H1 (cell line): ENCODE measurements at places on chromosomes 1 and 21. TPM values are rescaled to one million over a fixed set of nuclear protein-coding genes. Genes with fewer than 3 reads are reported as not detected.

MYBPHL gene
- 0.30 TPM in 1 of 2 replicates, not detected in the other for total RNA-seq

GSTM1 gene
- 16.5 and 16.7 TPM in 2 replicates for total RNA-seq

AMY1C gene
- total RNA-seq: not detected in 2 replicates

RHOC gene
- 53.6 and 57.6 TPM in 2 replicates for total RNA-seq

G0S2 gene
- 1.0 and 1.7 TPM in 2 replicates for total RNA-seq

SPRR3 gene
- not detected in 2 replicates for total RNA-seq

ATP1A2 gene
- 34.8 and 39.7 TPM in 2 replicates for total RNA-seq

C1orf174 gene
- 28.4 and 28.5 TPM in 2 replicates for total RNA-seq

GUCA2B gene
- total RNA-seq: not detected in 2 replicates

FMOD gene
- 0.27 and 0.32 TPM in 2 replicates for total RNA-seq

RIPK4 gene
- total RNA-seq: 4.5 and 5.6 TPM in 2 replicates

SLC25A34 gene
- total RNA-seq: 0.48 and 0.50 TPM in 2 replicates

IGSF3 gene
- 30.2 and 32.2 TPM in 2 replicates for total RNA-seq

IBA57 gene
- 5.9 and 7.8 TPM in 2 replicates for total RNA-seq

VHLL gene
- not detected in 2 replicates for total RNA-seq

NR5A2 gene
- total RNA-seq: 11.6 and 11.7 TPM in 2 replicates

GALNT2 gene
- total RNA-seq: 75.3 and 83.7 TPM in 2 replicates

RAB25 gene
- total RNA-seq: 34.8 and 38.5 TPM in 2 replicates

ANGPTL3 gene
- not detected in 2 replicates for total RNA-seq

SMCP gene
- total RNA-seq: not detected in 2 replicates

CDA gene
- 3.3 and 4.4 TPM in 2 replicates for total RNA-seq

SLC41A1 gene
- total RNA-seq: 42.3 and 43.2 TPM in 2 replicates

CRABP2 gene
- total RNA-seq: 119 TPM in 2 replicates

APP gene
- total RNA-seq: 544 and 551 TPM in 2 replicates

S100A1 gene
- not detected in 2 replicates for total RNA-seq

SPRR5 gene
- not detected in 2 replicates for total RNA-seq

CCDC30 gene
- total RNA-seq: 0.98 and 1.8 TPM in 2 replicates

EXO1 gene
- 36.4 and 43.0 TPM in 2 replicates for total RNA-seq

LHX8 gene
- 1.2 and 1.5 TPM in 2 replicates for total RNA-seq

HES2 gene
- total RNA-seq: 0.15 and 0.36 TPM in 2 replicates

TNFRSF18 gene
- 0.92 and 1.5 TPM in 2 replicates for total RNA-seq

CYYR1 gene
- total RNA-seq: 37.6 and 37.9 TPM in 2 replicates

CAMK2N1 gene
- 5.6 and 7.4 TPM in 2 replicates for total RNA-seq

C8B gene
- total RNA-seq: not detected in 2 replicates

GJA8 gene
- not detected in 2 replicates for total RNA-seq

ITLN1 gene
- total RNA-seq: not detected in 2 replicates

RUNX3 gene
- total RNA-seq: 0.48 and 0.82 TPM in 2 replicates

TMEM54 gene
- total RNA-seq: 7.3 and 9.5 TPM in 2 replicates

FAM177B gene
- not detected in 2 replicates for total RNA-seq

PAQR6 gene
- 7.1 and 7.2 TPM in 2 replicates for total RNA-seq

PDZK1 gene
- not detected in 2 replicates for total RNA-seq
